ENCODE measurements at places on chromosomes 1 and 21.

DNA sequence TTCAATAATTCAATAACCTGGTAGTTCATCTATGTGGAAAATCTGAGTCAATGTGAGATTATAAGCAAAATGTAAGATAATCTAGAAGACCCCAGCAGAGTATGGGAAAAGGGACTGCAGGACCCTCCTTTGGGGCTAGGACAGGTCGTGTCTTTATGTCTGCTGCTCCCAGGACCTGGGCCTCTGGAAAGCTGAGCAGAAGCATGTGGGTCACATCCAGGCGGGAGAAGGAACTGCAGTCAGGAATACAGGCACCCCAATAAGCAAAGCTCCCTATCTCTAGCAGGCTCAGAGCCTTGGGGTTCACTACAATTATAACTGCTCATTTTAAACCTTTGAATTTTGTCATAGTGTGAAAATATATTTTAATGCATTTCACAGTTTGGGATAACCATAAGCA is 73.9 kb upstream of the MCOLN3 start:
- DNase-seq, result no peak

DNA sequence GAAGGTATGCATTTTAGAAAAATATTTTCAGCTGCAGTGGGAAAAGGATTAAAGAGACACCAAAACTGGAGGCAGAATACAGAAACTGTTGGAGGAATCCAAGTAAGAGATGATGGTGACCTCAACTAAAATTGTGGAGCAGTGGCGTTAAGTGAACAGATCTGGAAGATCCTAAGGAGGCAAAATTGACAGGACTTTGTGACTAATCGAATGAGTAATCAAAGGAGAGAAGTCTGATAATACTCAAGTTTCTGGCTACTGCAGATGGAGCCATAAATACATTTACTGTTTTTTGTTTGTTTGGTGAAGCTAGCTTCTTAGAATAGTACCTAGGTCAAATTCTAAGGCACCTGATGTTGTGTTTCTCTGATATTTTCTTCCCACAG is 3.1 kb downstream of the CTBS start:
- DNase-seq, result peak; percentile 77

DNA sequence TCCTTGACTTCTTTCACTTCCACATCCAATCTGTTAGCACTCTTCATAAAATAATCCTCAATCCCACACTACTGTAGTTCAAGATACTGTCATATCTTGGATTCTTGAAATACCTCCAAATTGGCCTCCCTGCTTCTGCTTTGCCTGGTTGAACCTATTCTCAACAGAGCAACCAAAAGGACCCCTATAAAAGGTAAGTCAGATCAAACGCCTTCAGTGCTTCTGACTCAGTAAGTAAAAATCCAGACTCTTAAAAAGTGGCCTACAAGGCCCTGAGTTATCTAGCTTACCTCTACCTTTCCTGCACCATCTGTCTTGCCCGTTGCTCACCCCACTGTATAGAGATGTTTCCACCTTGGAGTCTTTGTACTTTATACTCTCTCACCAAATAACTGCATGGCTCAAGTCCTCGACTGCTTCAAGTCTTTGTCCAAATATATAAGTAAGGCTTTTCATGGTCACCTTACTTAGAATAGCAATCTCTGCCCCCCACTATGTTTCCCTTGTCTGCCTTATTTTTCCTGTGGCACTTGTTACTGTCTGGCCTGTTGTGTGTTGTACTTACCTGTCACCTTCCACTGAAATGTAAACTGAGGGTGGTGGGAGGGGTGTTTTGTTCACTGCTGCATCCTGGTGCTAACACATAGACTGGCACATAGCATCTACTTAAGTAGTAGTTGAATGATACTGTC is 5.1 kb upstream of the PIGV start:
- no peak for DNase-seq

DNA sequence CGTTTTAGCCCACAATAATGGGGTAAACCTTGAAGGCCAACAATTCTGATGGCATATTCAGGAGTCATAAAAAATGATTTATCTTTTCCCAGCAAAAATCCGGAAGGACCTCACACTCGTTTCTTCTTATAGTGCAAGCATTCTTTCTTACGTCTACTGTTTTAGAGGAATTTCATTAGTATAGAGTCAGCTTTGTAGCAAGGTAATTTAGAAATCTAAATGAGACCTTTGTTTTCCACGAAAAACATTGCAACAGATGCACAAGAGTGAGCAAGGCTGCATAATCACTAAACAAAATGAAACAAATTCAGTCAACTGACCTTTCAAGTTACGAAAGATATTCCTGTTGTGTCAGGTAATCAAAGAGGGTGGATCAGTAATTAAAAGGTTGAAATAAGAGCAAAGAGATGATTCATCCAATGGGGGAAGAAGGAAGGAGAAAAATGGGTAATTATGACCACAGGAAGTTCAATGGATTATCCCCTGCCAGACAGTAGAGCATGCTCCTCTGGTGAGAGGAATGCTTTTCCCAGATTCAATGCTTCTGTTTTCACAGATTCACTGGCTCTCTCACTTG is 560 bp upstream of the CSDE1 start:
- peak; percentile 29 for DNase-seq

DNA sequence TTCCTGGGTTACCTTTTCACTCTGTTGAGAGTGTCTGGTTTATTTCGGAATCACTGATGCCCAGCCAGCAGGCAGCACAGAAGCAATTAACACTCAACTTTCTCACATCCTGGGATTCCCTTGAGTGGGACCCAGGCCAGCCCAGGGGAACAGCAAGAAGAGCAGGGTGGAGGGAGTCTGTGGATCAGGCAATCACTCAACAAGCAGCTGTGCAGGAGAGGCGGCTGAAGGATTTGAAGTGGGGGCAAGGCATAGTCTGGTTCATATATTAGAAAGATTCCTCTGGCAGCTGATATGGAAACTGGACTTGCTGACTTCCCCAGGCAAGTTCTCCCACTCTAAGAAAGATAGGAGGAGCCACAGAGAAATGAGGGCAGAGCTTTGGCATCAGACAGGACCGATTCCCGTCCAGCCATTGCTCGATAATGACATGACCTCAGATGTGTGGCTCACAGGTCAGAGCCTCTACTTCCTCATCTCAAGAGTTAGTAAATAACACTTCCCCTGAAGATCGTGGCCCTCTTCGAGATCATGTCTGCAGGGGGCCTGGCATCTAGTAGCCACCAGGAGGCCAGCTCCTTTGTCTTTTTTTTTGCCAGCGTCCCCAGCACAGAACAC is 12.4 kb downstream of the EPHA8 start:
- DNase-seq, result no peak

DNA sequence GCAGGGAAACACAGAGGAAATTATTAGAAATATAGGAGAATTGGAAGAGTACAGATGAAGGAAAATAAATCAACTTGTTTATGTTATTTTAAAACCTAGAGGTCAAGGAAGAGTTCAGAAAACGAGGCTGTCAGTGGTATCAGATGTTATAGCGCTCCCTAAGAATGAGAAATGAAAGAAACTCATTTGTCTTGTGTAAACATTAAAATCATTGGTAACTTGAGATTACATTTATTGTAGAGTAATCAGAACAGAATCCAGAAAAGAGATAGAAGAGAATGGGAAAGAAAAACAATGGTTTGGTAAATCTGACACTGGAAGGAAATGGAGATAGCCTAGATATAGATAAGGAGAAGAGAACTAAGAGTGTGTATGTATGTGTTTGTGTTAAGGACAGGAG is 106.4 kb downstream of the ATF6 start:
- DNase-seq, result no peak

- peak; percentile 65 for DNase-seq
These were observed 43.4 kb downstream of the CNST start for GRCh38 chr1:246609632-246610031.

DNA sequence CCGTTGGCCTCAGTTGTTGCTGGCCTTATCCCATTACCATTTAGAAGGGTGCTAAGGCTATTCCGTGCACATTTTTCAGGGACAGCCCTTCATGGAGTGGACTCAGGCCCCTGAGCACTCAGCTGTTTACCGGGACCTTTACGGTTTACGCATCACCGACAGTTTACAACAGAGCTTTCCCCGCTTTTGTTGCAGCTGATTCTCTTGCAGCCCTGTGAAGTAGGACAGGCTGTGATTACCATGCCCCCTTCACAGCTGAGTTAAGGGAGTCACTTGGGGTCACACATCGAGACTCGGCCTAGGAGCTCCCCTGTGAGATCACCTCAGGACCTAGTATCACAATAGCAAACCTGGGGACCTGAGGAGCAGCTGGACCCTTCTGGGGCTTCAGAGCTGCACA is 41.9 kb downstream of the PTPRF start:
- DNase-seq, result no peak

DNA sequence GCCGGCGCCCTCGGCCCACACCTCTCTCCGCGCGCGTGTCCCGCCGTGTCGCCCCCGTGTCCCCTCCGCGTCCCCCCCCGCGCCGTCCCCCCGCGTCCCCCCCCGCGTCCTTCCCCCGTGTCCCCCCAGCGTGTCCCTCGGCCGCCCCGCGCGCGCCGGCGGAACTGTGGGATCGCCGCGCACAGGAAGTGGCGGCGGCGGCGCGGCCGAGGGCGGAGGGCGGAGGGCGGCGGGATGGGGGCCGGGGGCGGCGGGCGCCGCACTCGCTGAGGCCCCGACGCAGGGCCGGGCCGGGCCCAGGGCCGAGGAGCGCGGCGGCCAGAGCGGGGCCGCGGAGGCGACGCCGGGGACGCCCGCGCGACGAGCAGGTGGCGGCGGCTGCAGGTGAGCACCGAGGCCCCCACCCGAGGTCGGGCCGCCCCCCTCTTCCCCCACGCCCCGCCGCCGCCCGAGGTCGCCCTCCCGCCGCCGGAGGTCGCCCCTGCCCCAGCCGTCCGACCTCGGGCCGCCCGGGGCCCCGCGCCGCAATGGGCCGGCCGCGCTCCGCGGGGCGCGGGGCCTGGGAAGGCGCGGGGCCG is at the start of gene AGPAT3:
Gene AGPAT3 (plus strand): TSS at position 262 of the 578 bp plus-strand sequence. CDS start 94,459 bp downstream, outside the sequence.
- DNase-seq, result peak; percentile 28

- DNase-seq, result no peak
These were observed 1.5 kb downstream of the LIX1L start for GRCh38 chr1:145956361-145956760.

GRCh38 chr1:244319283-244320132 is 132.2 kb downstream of the ADSS2 start:
- peak; percentile 93 for DNase-seq

DNA sequence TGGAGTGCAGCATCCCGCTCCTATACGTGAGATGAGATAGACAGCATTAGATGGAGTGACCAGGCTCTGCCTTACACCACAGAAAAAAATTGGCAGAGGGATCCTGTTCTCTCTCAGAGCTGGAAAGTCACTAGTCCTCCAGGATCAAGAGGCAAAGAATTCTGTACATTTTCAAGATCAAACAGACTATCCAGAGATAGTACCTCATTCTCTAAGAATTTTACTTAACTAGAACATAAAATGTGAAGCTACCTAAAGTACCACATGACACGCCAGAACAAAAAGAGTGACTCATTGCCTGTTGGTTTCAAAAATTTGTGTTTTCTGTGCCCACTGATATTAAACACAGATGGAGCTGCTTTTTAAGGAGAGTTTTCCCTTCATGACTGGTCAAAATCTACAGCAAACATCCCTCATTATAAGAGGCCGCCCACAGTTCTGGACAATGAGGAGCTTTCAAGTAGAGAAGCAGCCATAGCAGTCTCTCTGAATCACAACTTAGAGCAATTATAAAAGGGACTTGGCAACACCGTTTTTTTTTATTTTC is 32.3 kb downstream of the CD160 start:
- peak; percentile 76 for DNase-seq

DNA sequence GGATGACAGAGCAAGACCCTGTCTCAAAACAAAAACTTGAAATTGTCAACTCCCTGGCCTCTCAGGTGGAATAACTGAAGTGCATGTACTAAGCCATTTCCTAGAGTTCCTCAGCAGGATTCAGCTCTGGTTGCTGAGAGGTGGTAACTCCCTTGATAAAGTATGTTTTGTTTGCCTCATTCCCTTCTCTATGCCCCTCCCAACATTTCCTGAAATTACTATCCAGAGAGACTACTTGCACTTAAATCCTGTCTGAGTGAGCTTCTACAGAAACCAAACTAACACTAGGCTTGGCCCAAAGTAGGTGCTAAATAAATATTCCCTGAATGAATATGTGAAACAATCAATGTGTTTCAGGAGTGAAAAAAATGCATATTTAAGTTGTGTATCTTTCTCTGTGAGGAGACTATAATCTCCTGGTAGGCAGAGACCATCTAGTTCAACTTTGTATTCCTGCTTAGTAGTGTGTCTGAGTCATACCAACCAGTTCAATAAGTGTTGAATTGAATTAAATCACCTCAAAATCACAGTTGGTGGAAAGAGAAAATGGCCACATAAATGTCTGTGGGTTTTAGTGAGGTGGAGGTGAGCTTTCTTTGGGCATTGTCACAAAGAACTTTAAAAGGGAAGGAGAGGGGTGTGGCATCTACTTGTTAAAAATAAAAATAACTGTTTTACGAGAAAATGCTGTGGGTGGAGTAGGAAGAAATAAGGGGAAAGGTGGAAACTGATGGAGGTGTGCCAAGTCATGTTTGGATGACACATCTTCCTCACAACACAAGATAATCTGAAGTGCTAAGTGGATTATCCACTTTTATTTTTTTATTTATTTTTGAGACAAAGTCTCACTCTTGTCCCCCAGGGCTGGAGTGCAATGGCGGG is 12.6 kb downstream of the RIMKLA start:
- no peak for DNase-seq

DNA sequence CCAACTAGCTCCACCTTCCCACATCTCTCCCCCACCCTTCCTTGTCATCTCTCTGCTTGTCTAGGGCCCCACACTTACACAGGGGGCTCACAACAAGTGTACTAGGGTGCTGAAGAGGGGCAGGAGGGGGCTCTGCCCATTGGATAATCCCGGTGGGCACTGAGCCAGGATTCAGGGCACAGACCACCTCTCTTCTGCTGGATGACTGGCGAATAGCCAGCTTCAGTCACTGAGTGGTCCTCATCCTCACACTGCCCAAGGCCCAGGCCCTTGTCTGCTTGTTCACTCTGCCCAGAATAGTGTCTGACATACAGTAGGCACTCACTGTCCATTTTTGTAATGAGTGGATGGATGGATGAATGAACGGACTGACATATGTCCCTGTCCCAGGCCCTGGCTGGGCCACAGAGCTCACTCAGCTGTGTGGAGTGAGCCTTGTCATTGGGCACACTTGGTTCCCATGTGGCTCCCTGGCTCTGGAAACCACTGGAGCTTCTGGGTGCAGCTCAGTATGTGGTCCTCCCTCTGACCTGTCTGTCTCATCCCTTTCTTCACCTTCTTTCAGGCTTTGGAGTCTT is 36.6 kb downstream of the FOXO6 start:
- DNase-seq, result no peak

DNA sequence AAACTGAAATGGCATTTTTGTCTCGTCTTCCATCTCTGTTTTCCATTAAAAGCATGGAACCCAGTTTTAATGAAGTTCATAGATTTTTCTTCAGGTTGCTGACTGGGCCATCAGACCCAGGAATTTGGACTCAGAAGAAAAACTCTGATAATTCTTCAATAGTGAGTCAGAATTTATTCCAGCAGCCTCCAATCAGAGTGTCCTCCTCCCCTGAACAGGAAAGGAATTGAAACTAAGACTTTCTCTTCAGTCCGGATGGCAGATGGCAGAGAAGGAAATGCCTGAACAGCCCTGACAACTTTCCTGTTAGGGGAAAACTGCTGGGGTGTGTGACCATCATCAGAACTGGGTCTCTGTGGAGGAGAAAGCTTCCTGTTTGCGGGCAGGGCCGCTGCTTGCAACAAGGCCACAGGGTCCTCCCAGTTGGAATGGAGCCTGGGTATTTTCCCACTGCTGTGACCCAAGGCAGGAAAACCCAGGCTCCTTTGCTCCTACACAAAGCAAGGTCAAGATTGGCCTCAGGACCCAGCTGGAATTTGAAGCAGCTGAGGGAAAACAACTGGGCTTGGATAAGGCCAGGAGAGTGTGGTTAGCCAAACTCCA is 20.7 kb downstream of the CD34 start:
- DNase-seq, result peak; percentile 88
